ENCODE measurements at places on chromosomes 6 and 20. TPM values are rescaled to one million over a fixed set of nuclear protein-coding genes. Genes with fewer than 3 reads are reported as not detected.

DNA sequence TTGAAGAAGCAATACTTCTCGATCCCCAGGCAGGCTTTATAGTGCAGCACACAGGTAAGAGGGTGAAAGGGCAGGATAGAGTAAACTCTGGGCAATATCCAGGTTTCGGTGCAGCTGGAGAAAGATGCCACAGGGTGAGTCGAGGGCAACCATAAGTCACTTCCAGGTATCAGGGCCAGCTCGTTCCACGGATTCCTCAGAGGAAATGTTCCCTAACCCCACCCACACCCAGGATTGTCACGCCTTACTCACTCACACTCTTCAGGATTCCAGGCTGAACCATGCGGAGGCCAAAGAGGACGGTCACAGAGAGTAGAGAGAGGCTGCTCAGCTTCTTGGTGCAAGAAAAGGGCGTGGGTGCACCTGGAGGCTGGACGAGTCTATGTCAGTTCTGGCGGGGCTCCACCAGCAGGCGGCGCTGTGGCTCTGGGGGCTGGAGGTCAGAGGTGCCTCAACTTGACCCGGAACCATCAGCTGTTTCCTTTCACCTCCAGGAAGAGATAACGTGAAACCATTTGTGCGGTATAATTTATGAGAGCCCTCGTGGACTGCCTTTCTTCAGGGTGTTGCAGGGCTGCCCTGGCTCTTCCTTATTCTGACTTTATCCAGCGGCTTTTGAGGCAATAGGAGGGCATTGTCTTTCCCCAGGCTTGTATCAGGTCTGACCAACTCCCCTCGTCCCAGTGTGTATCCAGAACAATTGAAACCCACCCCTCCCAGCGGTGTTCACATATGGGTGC is 14.5 kb upstream of the WFDC12 start:
- no peak for DNase-seq

- DNase-seq: no peak
These were observed 80.2 kb upstream of the OPRM1 start for GRCh38 chr6:153958860-153959259.

DNA sequence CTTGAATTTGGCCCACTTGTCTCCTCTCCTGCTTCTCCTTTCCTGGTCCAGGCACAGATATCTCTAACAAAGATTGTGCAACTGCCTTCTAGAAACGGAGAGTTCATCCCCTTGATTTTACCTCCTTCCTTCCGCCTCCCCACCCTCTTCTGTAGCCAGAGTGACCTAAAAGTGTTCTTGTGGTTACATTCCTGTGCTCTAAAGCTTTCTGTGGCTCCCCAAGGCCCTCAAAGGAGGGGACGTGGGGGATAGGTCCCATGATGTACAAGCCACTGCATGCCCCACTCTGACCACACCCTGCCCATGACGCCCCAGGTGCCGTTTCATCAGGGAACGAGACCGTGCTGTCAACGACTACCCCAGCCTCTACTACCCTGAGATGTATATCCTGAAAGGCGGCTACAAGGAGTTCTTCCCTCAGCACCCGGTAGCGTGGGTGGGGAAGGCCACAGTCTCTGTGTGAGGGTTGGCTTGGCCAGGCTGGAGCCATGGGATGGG is 8.2 kb downstream of the CDC25B start:
- DNase-seq: no peak

GTF2H4 gene
- total RNA-seq: 13.4 TPM

DNA sequence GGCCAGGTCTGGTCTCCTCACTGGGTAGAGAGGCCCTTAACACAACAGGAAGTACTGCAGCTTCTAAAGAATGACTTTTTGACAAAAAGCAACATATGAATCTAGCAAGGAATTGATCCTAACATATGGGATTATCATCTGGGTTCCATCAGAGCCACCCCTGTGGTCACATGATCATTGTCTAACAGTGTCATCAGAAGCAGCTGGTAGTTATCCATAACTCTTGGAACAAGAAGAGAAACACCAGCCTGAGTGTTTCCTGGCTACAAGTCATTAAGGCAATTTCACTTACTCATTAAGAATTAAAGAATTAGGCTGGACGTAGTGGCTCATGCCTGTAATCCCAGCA is 219.3 kb upstream of the ARID1B start:
- DNase-seq: no peak

DNA sequence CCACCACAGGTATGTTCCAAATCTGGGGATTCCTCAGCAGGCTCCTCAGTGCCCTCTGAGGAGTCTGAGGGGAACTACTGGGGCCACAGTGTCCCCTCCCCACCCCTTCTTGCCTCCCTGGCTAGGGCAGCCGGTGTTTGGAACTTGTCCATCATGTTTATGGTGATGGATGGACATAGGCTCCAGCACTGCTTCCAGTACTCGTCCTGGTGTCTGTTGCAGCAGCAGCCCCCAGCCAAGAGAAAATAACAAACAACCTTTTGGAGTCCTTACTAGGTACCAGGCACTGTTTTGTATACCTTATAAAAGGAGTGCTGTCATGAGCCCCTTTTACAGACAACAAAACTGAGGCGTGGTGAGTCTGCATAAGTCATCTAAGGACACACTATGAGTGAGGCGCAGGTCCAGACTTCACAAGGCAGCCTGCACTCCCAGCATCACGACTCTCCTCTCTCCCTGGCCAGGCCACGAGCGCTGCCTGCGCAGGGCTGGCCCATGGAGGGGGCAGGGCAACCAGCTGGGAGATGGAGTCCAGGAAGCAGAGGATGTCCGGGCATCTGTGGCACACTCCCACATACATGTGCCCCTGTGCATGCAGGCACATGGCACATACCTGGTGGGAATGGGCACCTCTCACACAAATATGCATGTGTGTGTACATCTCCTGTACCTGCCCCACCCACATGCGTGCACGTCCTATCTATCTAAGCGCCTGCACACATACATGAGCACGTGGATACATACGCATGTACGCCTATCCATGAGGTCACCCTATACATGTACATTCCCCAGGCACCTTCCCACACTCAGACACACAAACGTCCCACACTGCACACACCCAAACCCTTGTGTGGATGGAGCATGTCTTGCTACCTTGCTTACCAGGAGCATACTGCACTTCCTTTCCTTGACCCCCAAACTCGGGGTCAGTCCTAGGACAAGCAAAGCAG is 152.7 kb downstream of the VEGFA start:
- DNase-seq: no peak

DNA sequence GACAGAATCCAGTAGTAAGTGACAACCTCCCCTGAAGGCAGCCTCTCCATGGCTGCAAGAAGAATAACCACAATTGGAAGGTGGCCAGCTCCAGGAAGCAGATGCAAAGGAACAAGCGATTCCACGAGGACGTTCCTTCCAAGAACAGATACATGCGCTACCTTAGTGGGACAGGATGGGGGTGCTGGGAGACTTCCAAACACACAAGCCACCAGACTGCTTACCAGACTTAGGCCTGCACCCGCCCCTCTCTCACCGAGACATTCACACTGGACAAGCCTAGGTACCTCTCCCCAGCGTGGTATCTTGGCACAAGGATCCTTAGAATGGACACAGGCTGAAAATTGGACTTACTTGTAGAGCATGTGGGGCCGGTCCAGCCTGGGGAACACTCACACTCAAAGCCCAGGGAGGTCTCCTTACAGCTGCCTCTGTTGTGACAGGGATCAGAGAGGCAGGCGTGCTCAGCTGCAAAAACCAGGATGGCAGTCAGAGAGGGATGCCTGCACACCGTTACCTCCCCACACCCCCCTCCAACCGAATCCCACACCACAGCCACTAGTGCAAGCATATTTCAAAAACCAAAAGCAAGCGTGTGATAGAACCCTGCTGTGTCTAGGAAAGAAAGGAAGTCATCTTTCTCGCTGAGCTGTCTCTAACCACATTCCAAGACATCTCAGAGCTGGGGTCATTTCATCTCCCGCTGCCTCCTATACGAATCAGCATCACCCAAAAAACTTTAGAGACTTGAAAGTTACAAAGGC is 22.4 kb downstream of the JAG1 start:
- DNase-seq: no peak

DNA sequence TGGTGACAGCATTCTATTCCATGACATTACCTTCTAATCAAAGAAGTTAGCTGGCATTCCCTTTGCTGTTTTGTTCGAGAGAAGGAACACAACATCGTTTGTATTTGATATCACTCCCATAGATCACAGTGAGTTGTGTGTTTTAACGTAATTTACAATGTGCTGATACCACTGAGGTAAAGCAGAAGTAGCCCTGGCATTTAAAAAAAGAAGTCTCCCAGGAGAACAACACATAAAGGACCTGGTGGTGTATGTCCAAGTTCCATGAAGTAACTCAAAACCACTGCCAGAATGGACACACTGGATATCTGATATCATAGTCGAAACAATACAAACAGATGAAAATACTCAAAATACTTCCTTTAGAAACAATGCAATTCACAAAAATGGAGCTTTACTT is 351.7 kb downstream of the RNGTT start:
- no peak for DNase-seq

OARD1 gene
- total RNA-seq: 12.9 TPM

GRCh38 chr6:804771-805170 is 111.8 kb upstream of the EXOC2 start:
- DNase-seq: no peak

DNA sequence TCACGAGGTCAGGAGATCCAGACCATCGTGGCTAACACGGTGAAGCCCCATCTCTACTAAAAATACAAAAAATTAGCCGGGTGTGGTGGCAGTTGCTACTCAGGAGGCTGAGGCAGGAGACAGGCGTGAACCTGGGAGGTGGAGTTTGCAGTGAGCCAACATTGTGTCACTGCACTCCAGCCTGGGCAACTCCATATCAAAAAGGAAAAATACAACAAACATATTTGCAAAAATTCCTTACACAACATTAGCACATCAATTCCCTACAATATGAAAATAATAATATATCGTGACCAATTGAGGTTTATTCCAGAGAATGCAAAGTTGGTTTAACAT is 38.8 kb upstream of the PLEKHG1 start:
- no peak for DNase-seq

GRCh38 chr6:43963877-43964658 is 163.2 kb downstream of the MRPL14 start:
- DNase-seq: no peak

DNA sequence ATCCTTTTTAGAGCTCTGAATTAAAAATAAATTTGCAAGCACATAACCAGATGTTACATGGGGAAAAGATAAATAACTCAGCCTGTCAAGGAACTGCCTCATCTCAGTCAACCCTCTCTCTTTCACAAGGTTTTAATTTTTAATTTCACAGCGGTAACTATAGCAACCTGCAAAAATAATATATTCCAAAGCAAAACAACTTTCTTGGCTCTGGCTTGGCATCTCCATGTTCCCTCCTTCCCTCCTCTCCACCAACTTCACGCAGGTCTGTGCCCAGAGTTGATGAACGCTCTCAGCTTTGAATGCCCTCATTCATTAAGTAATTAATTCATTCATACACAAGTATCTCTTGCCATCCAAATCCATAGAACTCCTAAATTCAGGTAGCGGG is 32.5 kb upstream of the SIRPA start:
- no peak for DNase-seq

DNA sequence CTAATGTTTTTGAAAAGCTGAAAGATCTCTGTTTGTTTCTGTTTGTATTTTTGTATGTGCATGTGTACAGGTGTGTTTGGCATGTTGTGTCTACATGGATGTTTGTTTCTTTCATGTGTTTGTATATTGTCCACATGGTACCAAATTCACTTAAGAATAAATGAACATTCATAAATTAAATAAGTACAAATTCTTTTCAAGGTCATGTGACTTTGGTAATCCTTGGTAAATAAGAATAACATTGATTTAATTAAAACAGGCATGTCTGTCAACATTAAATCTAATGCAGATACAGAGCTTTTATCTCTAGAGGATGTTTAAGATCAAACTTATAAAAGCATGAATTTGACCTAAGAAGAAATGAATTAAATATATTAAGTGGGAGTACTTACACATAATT is 219.8 kb upstream of the EPHA7 start:
- DNase-seq: no peak

DNA sequence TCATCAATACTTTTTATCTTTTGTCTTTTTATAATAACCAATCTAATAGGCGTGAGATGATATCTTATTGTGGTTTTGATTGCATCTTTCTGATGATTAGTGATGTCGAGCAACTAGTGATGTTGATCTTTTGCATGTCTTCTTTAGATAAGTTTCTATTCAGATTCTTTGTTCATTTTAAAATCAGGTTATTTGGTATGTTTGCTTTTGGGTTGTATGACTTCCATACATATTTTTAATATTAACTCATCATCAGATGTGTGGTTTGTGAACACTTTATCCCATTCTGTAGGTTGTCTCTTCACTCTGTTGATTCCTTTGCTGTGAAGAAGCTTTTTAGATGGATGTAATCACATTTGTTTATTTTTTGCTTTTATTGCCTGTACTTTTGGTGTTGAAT is 295.8 kb downstream of the BCKDHB start:
- no peak for DNase-seq

DIDO1 gene
- total RNA-seq: 42.9 TPM

GRCh38 chr6:117829594-117830319 is 77.3 kb upstream of the SLC35F1 start:
- DNase-seq: peak; percentile 29

C6orf58 gene
- total RNA-seq: not detected

- DNase-seq: peak; percentile 35
These were observed at the start of gene UNC5CL for GRCh38 chr6:41039060-41039998. TSS of gene UNC5CL (minus strand) at chr6:41039221. CDS start at chr6:41035074, 4,147 bp downstream.

- DNase-seq: no peak
These were observed 275.9 kb downstream of the RNF144B start for GRCh38 chr6:18663011-18663410.

DNA sequence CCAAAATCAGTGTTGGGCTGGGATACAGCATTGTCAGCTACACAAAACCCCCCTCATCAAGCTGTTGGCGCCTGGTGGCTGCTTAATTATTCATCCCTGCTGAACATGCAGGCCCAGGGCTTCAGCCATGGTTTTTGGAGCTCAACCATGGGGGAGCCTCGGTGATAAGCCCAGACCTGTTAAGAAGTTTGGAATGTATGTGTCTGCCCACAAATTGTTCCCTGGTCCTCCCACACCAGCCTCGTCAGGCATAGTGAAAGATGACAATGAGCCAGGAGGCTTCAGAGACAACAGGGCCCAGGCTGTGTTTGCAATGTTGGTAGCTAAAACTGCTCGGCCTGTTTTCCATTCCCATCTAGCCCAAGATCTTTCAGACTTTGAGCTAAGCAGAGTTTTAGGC is 34.8 kb upstream of the SIRPA start:
- no peak for DNase-seq

ANGPT4 gene
- not detected for total RNA-seq

DNA sequence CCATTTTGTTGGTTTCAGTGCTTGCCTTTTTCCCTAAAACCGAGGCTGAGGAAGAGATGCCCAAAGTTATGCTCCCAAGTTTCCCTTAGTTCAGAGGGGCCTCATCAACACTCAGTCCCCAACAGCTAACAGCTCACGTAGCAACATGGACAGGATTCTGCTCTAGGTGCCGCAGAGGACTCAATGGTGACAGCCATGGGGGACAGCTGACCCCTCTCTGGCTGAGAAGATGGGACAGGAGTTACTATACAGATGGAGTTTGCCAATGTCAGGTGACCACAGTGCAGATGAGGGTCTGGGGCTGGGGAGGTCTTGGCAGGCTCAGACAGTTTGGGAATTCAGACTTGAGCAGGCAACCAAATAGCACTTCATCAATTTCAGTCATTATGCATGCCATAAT is 67.3 kb downstream of the NPEPL1 start:
- DNase-seq: peak; percentile 18

- peak; percentile 56 for DNase-seq
These were observed 22.7 kb upstream of the RNF24 start for GRCh38 chr20:4038047-4038459.

GRCh38 chr6:101016163-101016562 is 135.0 kb upstream of the ASCC3 start:
- no peak for DNase-seq

NKX2-4 gene
- total RNA-seq: 21.4 TPM

GSTA3 gene
- total RNA-seq: not detected

SLA2 gene
- not detected for total RNA-seq

GRCh38 chr6:89887452-89888137 is 6.7 kb upstream of the GJA10 start:
- DNase-seq: no peak

Data from SJSA1 (cell line).